ENCODE measurements at places on chromosomes 2 and 18.

- H3K27ac ChIP-seq, result no peak overlapping the region
- peak overlapping the region; percentile 67 for H3K4me3 ChIP-seq
- H3K36me3 ChIP-seq, result no peaks in the 10 kb centered on the region
- no peak for DNase-seq
- no peaks in the 10 kb centered on the region for H3K27me3 ChIP-seq
These were observed 10.0 kb upstream of the CRYBA2 start for GRCh38 chr2:219003267-219003634.

DNA sequence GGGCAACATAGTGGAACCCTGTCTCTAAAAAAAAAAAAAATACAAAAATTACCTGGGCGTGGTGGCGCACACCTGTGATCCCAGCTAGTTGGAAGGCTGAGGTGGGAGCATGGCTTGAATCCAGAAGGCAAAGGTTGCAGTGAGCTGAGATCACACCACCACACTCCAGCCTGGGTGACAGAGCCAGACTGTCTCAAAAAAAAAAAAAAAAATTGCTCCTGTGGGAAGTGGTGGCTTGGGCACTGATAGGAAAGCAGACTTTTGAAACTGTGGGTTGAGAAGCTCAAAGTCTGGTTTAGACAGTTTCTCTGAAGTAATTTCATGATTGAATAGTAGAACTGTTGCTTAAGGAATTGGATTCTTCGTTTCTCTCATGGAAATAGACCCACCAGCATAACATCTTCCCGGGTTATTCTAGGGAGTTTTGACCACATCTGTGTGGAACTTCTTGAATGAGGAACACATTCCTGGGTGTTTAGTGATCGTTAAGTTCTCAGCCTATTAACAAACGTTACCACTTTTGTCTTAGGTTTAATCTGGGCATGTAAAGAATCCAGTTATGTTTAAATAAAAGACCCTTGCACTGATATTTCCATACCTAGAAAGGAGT lies 33.5 kb downstream of the GRHL1 start:
- no peaks in the 10 kb centered on the region for H3K36me3 ChIP-seq
- no peaks in the 10 kb centered on the region for H3K4me1 ChIP-seq
- no peak for DNase-seq
- H3K27ac ChIP-seq, result no peak overlapping the region
- no peak overlapping the region for H3K4me3 ChIP-seq

- no peak for DNase-seq
- H3K4me3 ChIP-seq, result no peak overlapping the region
- H3K4me1 ChIP-seq, result peaks cover 24% of the 10 kb centered on the region
- H3K36me3 ChIP-seq, result peaks cover 26% of the 10 kb centered on the region
These were observed 8.3 kb downstream of the FOSL2 start for GRCh38 chr2:28400921-28401320.

GRCh38 chr2:76940559-76940958 lies 581.6 kb downstream of the LRRTM4 start:
- DNase-seq, result no peak
- H3K4me3 ChIP-seq, result no peak overlapping the region
- no peaks in the 10 kb centered on the region for H3K27me3 ChIP-seq
- H3K36me3 ChIP-seq, result no peaks in the 10 kb centered on the region
- no peak overlapping the region for H3K27ac ChIP-seq
- H3K4me1 ChIP-seq, result no peaks in the 10 kb centered on the region

GRCh38 chr2:16466133-16466820 lies 199.4 kb downstream of the CYRIA start:
- H3K27me3 ChIP-seq, result no peaks in the 10 kb centered on the region
- H3K4me3 ChIP-seq, result no peak overlapping the region
- peak overlapping the region; percentile 53 for H3K27ac ChIP-seq
- H3K4me1 ChIP-seq, result peaks cover 24% of the 10 kb centered on the region
- no peak for DNase-seq

- no peak overlapping the region for H3K4me3 ChIP-seq
- no peak overlapping the region for H3K27ac ChIP-seq
- no peaks in the 10 kb centered on the region for H3K27me3 ChIP-seq
- H3K4me1 ChIP-seq, result peaks cover 37% of the 10 kb centered on the region
- no peak for DNase-seq
These were observed 10.8 kb upstream of the NAB1 start for GRCh38 chr2:190637903-190638618.

- peaks cover 10% of the 10 kb centered on the region for H3K4me1 ChIP-seq
- H3K4me3 ChIP-seq, result no peak overlapping the region
- no peaks in the 10 kb centered on the region for H3K27me3 ChIP-seq
- no peak overlapping the region for H3K27ac ChIP-seq
- no peaks in the 10 kb centered on the region for H3K36me3 ChIP-seq
These were observed 16.8 kb downstream of the KCNH7 start for GRCh38 chr2:162821718-162822117.

DNA sequence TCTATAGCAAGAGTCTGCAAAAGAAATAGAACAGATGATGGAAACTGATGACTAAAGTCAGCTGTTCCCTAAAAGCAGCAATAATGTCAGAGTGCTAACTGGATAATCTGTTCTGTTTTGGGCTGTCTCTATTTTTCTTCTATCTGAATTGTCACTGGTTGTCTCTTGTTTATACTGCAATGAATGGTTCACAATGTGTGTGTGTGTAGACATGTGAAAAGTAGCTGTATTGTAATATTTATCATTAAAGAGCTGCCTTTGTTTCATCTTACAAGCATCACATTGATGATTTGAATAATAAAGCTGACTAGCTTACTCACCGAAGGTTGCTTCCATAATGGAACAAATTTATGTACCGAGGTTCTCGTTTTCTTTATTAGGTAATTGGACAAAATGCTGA lies 456.0 kb upstream of the ZEB2 start:
- no peak for DNase-seq
- no peaks in the 10 kb centered on the region for H3K4me1 ChIP-seq
- no peak overlapping the region for H3K4me3 ChIP-seq
- no peak overlapping the region for H3K27ac ChIP-seq

GRCh38 chr2:207045531-207045930 lies 106.2 kb downstream of the CPO start:
- no peaks in the 10 kb centered on the region for H3K4me1 ChIP-seq
- H3K27ac ChIP-seq, result no peak overlapping the region
- DNase-seq, result no peak
- H3K4me3 ChIP-seq, result no peak overlapping the region
- H3K27me3 ChIP-seq, result no peaks in the 10 kb centered on the region

Measured in Caco-2 (cell line).